ENCODE measurements at places on chromosomes 12 and 14.

- DNase-seq: no peak
These were observed 123.2 kb downstream of the FGD4 start for GRCh38 chr12:32522331-32523221.

DNA sequence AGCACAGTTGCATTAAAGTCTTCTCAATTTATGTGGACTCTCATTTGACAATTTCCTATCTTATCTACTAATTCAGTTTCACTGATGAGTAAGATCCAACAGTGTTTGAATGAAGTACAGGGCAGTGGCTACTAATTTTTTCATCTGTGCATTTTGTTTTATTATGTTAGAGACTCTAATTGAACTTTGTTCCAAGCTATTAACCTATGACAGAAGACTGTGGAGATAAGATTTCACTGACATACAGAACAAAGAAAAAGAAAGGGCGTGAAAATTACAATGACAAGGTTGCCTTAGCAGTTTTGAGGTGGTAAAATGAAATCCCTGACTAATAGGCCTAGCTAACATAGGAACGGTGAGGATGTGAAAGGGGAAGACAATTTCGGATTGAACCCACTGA is 153.2 kb upstream of the SOX5 start:
- no peak for DNase-seq

- DNase-seq: peak; percentile 23
These were observed 3.6 kb downstream of the SSTR1 start for GRCh38 chr14:38211255-38211735.

DNA sequence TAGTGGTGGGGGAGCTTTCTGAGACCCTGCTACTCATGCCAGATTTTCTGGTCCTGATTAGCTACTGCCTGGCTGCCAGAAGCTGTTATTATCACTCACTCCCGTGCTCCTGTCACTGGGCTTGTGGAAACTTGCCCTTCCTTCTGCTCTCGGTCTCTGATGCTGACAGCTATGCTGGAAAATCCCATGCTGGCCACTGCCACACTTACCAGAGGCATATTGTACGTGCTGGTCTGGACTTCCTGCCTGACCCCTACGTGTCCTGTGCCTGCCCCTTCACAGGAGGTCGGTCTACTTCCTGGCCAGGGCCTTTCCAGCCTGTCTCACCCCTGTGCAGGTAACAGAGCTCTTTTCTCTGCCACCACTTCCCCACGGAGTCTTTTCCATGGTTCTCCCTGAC is 149.4 kb upstream of the PLEKHG7 start:
- peak; percentile 25 for DNase-seq

DNA sequence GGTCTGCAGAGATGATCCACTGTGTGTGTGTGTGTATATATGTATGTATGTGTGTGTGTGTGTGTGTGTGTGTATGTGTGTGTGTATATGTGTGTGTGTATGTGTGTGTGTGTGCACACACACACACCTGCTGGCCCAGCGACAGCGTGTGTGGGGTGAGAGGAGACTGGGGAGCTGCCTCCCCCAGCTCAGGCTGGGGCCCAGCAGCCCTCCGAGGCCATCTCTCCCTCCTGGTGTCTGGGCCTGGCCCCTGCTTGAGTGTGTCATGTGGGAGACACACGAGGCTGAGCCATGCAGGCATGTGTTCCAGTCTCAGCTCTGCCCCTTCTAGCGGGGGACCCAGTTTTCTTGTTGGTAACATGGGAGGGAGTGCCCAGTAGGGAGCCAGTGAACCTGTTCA is 10.0 kb upstream of the TNFAIP2 start:
- DNase-seq: no peak

- DNase-seq: no peak
These were observed 56.5 kb downstream of the WASHC4 start for GRCh38 chr12:105164068-105164467.

GRCh38 chr12:105296116-105297089 is 34.1 kb upstream of the C12orf75 start:
- no peak for DNase-seq

- no peak for DNase-seq
These were observed 12.2 kb downstream of the COQ10A start for GRCh38 chr12:56278905-56279304.

GRCh38 chr12:111758120-111758561 is 8.6 kb upstream of the ALDH2 start:
- no peak for DNase-seq

DNA sequence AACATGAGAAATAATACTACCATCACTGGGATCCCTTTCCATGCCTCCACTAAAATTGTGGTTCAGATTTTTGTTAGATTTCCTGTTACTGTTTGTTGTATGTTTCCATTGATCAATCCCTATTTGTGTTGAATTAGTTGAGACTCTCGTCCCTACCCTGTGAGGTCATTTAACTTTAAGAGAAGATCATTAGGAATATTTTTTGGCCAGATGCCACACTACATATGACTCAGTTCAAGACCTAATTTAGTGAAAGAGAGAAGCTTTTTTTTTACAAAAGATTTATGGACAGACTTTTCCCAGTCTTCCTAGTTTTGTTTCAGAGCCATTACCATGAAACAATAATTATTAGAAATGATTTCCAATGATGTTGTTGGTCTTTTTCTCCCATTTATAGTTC is 35.5 kb downstream of the CPSF6 start:
- no peak for DNase-seq

DNA sequence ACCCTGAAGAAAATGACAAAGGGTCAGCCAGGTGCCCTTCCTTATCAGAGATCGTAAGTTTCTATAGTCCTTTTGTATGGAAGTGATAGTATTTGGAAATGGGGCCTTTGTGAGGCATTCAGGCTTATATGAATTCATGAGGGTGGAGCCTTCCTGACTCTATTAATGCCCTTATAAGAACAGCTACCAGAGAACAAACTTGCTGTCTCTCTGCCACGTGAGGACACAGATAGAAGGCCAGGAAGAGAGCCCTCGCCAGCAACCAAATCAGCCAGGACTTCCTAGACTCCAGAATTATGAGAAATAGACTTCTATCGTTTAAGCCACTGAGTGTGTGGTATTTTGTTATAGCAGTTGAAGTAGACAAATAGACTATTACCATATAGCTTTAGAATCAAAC is 36.7 kb downstream of the TRMT5 start:
- no peak for DNase-seq

DNA sequence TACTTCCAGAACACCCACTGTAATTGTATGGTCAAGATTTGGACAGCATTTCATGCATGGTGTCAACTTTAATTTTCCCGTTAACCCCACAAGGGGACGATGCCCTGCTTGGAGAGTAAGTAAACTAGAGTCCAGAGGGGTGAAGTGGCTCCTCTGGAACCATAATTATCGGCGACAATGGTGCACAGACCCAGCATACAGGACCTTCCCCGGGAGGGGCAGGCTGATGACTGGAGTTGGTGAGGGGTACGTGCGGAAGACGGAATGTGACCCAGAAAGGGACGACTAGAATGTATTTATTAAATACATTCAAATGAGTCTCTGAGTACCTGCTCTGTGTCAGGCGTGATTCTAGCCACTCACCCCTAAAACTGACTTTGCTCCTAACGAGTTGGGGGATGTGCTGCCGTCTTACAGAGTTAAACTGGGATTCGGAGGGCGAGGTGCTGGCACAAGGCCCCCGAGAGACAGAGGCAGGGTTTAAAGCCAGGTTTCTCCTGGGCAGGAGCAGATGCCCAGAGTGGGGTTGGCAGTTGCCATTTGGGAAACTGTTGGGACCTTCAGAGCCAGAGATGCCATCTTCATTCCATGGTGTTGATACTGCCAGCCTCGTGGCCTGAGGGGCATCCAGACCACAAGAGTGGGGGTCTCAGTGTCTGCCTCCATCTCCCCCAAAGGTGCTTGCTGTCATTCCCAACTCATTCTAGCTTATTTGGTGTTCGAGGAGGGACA is 10.9 kb downstream of the RTL1 start:
- no peak for DNase-seq

DNA sequence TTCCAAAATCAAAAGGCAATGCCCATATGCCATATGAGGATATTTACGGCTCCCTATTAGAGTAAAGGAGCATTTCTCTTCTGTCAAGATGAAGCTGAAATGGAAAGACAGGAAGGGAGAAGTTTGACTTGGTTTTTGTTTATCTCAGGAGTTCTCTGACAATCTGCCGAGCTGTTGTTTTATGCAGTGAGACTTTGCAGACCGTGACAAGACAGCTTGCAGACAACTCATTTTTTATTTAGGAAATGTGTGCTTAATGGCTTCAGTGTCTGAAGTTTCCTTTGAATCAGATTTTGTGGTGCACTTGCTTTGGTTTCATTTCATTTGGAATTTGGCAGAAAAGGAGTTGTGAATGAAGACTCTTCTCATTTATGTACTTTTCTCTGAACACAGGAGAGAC is 145.4 kb downstream of the C12orf50 start:
- DNase-seq: no peak

GRCh38 chr12:28938581-28939235 is 210.4 kb upstream of the FAR2 start:
- DNase-seq: no peak

DNA sequence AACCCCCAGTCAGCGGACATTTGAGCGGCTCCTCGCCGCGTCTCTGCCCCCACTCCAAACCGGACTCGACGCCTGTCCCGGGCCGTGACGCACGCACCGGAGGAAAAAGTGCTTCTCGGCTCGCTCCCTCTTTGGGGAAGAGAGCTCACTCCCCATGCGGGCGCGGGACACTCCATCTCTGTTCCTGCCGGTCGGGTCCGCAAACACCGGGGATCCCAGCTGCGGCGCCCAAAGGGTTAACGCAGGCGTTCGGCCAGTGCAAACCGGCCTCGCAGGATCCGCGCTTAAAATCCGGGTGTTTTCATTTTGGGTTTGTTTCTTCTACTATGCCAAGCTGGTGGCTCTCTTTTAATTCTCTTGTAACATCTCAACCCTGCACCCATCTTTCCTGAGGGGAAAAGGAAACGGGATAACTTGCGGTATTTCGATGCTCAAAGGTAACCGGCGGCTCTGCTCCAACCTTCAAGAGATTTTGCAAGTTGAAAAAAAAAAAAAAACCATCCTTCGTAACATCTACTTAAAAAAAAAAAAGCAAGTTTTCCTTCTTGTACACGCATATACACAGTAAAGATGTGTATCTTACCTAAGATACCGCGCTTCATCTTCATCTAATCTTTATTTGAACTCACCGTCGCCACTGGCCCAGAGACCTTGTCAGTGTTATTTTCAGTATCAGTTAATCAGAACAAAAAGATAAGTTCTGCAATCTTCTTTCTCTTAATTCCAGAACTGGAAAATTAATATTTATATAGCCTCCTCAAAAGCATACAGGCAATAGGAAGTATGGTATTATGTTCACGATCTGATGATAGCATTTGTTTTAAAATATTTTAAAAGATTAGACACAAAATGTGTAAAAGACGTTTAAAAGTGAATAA is 1.6 kb upstream of the ATP2B1 start:
- peak; percentile 52 for DNase-seq

DNA sequence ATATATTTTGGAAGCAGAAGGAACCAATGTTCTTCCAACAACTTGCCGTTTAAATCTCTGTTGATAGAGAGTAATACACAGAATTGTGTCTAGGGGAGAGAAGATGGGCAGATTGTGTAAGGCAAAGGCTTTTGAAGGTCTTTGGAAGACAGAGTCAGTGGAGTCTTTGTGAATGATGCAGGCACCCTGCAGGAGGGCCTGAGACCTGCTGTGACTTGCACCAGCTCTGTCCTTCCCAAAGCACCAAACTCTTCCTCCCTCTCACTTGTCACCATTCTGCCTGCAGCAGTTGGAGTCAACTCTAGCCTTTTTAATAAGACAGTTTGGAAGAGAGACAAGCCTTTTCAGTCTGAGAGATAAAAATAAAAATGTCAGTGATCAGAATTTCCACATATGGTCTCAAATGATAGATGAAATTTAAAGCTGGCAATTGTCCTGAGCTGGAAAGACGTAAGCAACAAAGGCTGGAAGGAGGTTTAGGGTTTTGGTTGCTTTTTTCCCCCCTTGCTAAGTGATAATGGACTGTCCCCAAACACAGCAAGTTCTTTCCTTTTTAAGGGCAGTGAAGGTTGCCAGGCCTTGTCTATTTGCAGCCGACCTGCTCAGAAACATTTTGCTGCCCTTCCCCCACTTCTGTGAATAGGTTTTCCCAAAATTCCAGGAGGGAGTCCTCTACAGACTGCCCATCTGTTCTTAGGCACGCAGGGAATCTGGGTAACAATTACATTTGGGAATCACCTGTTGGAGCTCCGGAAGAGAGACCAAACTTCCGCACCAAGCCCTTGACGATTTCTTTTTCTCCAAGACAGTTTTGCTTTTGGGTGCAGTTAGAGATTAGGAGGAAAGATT is 103.0 kb upstream of the NTF3 start:
- DNase-seq: no peak

GRCh38 chr12:15662303-15662980 is 126.7 kb downstream of the EPS8 start:
- no peak for DNase-seq

DNA sequence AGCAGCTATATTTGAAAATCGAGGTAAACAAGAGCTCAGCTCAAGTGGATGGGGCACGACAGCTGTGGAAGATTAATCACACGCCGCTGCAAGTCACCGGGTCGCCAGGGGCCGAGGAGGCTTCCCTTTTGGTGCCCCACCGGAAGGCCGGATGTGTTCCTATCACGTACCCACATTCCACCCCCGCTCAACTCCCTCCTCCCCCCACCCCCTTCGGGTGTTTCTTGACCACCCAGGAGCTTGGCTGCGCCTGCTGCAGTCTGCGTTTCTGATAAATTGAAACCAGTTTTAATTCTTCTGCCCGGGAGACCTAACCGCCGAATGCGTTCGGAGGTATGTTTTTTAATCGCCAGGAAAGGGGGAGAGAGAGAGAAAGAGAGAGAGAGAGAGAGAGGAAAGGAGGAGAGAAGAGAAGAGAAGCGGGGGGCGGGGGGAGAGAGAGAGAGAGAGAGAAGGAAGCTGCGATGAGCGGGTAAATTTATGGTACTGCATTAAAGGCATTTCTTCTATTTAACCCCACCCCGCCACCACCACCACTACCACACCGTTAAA is 1.8 kb downstream of the SLC8A3 start:
- DNase-seq: no peak

DNA sequence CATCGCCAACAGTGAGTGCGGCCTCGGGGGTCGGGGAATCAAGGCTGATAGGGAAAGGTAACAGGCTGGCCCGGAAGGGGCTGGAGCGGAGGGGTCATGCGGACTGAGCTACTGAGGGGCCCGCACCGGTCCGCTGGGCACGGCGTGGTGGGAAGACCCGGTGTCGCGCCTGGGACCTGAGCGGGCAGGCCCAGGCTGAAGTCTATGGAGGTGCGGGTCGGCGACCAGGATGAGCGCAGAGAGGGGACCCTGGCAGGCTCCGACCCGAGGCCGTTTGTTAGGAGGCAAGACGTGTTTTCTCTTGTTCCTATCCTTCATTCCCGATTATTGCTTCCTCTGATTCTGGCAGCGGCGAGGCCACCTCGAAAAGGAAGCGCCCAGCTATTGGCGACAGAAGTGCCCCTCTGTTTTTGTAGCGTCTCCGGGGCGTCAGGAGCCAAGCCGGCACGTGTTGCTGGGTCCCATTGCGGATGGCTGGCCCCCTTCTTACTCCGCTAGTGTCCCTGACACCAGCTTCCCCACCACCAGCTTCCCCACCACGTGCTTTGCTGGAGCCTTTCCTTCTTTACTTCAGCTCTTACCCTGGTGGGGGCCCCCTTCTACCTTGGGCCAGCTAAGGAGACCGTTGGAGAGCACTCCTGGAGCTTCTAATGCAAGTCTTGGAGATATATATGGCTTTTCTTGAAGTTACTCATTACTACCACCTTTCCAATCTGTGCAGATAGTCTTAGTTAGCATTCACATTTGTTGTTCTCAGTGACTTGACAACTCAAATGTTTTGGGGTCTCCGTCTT is 653 bp downstream of the PA2G4 start:
- peak; percentile 27 for DNase-seq

- peak; percentile 44 for DNase-seq
These were observed 56.3 kb downstream of the FGD4 start for GRCh38 chr12:32455607-32456071.
